NCI-H2081 (cell line): ENCODE measurements at places on chromosomes 2 and 18.

DNA sequence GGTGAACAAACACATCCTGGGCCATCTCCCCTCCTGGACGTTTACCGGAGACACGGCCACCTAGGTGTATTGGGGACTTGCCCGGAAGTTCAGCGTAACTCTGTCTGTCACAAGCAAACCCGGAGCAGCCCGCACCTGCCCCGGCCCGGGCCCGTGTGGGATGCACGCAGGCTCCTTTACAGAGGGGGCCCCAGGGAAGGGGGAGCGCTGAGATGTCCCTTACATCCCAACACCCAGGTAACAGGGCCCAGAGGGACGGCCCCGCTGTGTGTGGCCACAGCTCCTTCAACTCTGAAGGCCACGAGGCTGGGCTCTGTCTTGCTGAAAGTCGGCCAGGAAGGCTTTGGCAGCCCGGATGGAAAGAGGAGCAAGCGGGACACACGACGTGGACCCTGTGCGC, 212.8 kb downstream of the TWIST2 start:
- DNase-seq: no peak

- no peak for DNase-seq
Measured at GRCh38 chr2:32743480-32744236, 115.8 kb downstream of the TTC27 start.

DNA sequence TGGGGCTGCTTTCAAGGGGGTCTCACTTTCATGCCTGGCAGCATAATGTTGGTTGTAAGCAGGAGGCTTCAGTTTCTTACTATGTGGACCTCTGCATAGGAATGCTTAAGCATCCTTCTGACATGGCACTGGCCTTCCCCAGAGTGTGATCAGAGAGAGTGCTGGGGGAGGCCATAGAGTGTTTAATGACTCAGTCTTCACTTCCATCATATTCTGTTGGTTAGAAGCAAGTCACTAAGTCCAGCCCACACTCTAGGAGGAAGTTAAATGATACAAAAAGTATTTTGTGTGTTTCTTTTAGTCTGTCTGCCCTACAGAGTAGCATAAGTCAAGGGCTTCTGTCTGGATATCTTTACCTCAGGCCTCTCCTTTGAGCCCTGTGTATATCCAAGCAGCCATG, 64.9 kb downstream of the GALNT1 start:
- DNase-seq: no peak

DNA sequence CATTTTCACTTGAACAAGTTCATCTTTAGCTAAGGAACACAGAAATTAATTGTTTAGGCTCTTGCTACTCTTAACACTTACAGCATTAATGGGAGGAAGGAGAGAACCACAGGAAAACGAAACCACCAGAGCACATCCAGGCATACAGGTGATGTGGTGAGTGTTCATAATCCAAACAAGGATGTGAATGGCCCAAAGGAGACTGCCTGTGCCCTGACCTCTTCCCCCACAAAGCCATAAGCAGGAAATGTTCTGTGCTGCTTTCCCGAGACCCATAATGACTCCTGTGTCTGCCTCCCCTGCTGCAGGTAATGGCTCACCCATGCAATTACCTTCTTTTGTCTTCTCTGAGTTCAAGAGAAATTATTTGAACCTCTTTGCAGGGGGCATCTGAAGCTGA, 295.9 kb upstream of the LINC00305 start:
- no peak for DNase-seq

DNA sequence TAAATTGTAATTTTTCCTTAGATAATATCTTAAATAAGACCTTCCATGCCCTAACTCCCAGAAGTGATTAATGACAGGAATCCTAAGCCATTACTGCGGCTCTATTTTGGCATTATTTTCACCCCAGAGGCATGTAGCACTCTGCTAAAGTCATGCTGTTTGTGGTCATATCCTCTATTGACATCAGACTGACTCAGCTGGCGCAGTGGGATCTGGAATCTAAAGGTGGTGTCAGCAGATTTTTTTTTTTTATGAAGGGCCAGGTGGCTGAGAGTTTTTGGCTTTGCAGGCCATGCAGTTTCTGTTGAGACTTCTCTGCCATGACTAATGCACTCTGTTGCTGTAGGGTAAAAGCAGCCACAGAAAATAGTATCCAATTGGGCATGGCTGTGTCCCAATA, 64.1 kb upstream of the ACVR1C start:
- no peak for DNase-seq

DNA sequence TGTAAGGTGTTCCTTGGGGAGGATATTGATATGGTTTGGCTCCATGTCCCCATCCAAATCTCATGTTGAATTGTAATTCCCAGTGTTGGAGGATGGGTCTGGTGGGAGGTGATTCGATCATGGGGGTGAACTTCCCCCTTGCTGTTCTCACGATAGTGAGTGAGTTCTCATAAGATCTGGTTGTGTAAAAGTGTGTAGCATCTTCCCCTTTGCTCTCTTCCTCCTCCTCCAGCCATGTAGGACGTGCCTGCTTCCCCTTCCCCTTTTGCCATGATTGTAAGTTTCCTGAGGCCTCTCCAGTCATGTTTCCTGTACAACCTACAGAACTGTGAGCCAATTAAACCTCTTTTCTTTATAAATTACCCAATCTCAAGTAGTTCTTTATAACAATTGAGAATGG, 458.7 kb downstream of the LPIN1 start:
- no peak for DNase-seq

DNA sequence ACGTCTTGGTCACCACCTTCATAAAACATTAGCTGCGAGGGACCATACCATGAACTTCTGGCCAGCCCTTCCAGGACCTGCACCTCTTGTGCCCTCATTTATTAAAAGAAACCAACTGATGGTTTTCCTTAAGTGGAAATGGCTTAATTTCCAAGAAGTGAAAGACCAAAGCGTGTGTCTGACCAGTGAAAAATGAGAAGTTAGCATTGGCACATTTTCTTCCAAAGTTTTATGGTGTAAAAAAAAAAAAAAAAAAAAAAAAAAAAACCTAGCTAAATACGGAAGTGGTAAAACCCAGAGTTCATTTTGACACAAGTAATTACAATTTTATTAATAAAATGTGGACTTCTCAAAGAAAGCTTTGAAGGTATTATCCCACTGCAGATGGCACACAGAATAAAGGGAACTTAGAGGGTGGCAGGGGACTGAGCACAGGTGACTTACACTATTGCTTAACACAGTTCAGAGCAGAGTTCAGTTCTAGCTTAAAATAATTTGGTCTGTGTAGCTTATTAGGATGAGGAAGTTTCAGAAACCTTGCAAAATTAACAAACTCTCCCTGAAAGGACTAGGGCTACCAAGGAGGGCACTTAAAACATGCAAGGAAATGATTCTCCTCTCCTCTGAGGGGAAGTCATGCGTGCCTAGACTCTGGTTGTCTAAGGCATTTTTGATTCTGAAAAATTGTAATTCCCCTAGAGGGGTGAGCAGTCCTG, 42.2 kb upstream of the EPG5 start:
- DNase-seq: no peak

DNA sequence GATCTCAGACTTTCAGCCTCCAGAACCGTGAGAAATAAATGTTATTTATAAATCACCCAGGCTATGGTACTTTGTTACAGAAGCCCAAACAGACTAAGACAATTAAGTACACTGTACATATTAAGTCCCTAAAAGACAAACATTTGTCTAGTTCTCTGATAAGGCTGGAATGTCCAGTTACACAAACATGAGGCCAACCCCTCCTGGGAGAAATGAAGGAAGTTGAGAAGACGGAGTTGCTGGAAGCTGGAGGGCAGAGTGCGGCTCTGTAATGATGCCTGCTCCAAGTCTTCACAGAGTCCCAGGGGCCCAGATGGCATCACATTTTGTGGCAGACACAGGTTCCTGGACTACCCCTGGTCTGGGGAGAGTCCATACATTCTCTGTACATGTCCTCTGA, 79.2 kb upstream of the ST8SIA3 start:
- DNase-seq: no peak

DNA sequence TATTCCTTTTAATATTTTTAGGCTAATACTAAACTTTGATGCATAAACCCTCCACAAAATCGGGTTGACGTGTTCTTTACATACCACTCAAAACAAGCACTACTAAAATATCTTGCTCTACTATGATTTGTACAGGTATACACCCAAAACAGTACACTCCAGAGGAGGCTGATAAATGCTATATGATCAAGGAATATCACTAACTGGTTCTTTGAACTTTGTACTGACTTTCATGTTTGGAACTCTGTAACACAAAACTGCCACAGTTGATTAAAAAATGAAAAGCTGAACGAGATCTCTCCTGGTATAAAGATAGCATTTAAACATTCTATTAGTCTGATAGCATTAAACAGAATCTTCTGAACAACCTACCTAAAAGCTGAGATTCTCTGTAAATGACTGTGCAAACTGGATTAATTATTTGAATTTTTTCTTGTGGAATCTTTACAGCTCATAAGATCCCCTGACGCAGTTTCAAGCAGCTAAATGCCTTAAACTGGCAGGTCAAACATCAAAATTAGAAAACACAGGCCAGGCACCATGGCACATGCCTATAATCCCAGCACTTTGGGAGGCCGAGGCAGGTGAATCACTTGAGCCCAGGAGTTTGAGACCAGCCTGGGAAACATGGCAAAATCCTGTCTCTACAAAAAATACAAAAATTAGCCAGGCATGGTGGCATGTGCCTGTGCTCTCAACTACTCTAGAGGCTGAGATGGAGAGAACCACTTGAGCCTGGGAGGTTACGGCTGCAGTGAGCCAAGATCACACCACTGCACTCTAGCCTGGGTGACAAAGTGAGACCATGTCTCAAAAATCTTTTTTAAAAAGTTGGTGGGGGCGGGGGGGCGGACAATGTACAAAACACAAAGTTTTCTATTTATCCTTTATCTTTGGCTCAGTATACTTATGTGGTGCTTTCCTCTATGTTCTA, 150.6 kb downstream of the EXOC6B start:
- no peak for DNase-seq

GRCh38 chr2:68937346-68938055, 15.2 kb downstream of the GKN2 start:
- DNase-seq: no peak

GRCh38 chr2:119009110-119009509, 67.1 kb downstream of the MARCO start:
- DNase-seq: no peak

GRCh38 chr2:138036522-138036921, 72.2 kb downstream of the HNMT start:
- no peak for DNase-seq

DNA sequence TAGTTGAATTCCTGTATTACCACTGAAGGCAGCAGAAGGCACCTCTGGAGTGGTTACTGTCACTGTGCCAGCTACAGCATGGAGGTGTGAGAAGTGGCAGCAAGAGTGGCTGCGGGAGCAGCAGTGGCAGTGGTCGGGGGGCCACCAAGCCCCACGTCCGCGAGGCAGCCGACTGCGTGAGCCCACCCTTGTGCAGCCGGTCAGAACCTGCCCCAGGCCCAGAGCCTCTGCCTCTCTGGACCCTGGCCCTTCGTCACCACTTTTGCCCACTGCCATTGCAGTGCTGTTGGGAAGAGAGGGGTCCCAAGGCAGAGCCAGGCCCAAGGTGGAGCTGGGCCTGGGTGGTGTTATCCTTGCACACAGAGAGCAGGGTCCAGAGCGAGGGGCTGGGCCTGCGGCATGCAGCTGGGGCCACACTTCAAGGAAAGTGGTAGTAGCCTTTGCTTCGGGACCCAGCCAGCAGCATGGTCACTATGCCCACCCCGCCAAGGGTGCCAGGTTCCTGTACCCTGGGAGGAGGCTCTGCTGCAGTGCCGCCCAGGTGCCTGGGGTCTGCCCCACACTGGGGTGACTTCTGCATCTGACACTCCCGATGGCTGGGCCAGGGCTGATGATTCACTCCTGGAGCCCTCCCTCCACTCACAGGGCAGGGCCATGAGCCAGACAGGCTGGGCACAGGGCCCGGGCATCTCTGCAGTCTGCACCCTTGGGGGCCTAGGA, 450.1 kb upstream of the LRATD1 start:
- DNase-seq: no peak

DNA sequence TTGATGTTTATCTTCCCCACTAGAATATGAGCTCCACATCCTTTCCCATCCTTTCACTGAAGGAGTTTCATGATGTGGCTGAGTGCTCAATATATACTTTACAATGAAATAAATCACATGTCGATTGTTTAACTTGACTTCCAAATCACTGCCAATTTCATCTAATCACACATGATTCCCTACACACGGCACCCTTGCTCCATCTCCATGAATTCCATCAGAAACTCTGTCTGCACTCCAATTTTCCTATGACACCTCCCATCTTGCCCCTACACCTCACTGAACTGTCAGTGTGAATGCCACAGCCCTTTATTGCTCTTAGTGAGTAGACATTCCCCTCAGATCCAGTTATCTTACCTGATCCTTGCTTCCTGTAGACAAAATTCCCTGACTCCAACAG, 366.0 kb downstream of the CMPK2 start:
- no peak for DNase-seq

GRCh38 chr2:223264541-223265193, 212.7 kb downstream of the KCNE4 start:
- DNase-seq: no peak

DNA sequence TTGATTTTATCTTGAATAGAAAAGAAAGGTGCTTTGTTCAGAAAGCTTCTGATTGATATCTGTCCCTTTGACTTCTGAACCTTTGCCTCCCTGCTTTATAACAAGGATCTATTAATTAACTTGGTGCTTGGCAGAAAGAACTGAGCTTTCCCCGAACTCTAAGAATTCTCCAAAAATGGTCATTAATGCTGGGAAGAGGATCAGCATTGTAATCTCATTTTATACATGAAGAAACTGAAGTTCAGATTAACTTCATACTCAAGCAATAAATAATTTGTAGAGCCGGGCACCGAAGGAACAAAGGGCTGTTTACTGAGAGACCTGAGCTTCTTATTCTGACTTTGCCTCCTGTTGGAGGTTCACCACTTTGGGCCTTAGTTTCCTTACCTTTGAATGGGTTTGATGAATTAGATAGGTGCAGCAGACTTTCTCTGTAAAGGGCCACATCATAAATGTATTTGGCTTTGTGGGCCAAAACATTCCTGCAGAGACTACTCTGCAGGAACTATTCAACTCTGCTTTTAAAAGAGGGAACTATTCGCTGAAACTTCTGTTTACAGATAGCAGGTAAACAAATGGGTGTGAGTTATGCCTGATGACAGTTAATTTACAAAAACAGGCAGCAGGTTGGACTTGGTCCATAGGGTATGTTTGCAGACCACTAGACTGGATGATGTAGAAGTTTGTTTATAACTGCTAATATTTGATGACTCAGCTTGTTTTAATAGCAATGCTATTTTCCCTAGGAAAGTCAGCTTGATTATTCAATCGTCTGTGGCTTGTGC, 272.9 kb downstream of the TGIF1 start:
- peak; percentile 28 for DNase-seq

DNA sequence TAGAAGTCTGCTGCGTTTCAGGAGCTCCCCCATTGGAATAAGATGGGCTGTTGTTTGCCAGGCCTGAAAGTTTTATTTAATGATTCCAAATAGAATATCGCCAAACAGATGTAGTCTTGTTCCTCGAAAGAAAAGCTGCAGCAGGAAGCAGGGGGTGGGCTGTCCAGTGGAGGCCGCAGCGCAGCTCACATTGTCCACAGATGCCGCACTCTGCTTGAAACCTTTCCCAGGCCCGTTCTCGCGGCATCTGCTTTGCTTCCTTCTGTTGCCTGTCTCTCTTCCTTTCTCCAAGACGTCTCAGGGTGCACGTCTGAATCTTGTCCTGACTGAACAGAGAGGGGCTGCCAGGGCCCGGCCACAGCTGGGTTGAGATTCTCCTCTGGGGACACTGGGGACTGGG, 12.4 kb upstream of the IGFBP2 start:
- DNase-seq: no peak

GRCh38 chr2:226575928-226576327, 223.7 kb downstream of the IRS1 start:
- DNase-seq: no peak

GRCh38 chr2:241767464-241768250, 9.0 kb upstream of the GAL3ST2 start:
- no peak for DNase-seq

- DNase-seq: no peak
Measured at GRCh38 chr2:136611451-136611850, 153.9 kb upstream of the THSD7B start.
